ENCODE measurements at places on chromosomes 5 and 9.

- DNase-seq: no peak
Observed at GRCh38 chr9:131606896-131607567, 61.7 kb downstream of the PRRT1B start.

GRCh38 chr5:55151923-55152842 lies 7.8 kb upstream of the GPX8 start:
- no peak for DNase-seq

GRCh38 chr9:117000196-117000723 lies 313.2 kb downstream of the TRIM32 start:
- DNase-seq: no peak

DNA sequence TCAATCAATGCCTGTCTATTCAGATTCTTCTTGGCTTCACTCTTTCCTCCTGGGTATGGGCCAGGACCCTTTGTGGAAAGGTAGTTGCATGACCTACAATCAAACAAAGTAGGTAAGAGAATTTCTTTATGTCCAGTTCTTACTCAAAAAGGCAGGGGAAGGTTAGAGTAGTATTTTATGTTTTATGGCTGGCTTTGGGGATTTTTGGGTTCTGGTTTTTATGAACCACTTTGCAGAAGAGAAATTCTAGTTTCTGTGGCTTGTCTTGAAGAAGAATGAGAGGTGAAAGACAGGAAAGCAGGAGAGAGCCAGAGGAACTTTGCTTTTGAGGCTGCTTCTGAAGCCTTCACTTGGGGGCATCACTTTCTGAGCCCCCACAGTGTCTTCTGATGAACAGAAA lies 14.7 kb upstream of the CRHBP start:
- no peak for DNase-seq

- no peak for DNase-seq
Observed at GRCh38 chr9:130321539-130321938, 56.0 kb downstream of the HMCN2 start.

DNA sequence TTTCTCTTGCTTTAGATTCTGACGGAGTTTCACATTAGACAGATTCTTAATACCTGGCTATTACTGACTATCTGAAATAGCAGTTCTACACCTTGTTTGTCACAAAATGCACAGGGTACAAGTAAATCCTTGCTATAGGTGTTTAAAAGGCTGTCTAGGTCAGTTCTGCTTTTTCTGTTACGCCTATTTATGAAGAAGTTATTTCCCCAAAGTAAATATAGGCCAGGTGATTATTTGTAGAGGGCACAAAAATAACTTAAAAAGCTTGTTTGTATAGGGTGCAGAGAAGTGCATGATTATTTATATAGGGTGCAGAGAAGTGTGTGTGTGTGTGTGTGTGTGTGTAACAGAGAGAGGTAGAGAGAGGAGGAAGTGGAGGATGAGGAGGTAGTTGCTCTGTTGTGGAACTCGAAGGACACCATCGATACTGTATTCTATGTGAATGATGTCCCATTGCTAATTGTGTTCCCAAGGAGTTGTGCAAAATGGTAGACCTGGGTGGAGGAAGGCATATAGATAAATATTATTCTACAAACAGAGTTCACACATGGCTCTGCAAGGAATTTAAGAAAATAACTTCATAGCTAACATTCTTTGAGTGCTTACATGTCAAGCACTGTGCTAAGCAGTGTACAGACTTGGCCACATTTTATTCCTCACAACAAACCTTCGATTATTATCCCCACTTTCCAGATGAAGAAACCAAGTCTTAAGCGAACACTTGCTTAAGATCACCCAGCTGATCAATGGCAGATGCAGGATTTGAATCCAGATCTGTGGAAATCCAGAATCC lies 96.3 kb upstream of the EQTN start:
- no peak for DNase-seq

DNA sequence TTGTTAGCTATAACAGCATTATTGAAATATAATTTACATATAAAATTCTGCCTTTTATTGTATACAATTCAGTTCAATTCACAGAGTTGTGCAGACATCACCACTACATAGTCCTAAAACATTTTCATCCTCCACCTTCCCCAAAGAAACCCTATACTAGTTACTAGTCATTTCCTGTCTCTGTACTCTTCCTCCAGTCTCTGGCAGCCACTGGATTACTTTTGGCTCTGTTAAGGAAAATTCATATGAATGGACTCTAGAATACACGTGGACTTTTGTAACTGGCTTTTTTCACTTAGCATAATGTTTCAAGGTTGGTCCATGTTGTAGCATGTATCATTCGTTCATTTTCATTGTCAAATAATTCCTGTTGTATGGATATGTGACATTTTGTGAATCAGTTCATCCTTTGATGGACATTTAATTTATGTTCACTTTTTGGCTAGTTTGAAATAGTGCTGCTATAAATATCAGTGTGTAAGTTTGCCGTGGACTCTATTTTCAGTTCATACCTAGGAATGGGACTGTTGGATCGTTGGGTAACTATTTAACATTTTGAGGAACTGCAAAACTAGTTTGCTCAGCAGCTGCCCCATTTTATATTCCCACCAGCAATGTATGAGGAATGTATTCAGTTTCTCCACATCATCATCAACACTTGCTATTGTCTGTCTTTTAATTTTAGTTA lies 9.7 kb downstream of the ICE1 start:
- no peak for DNase-seq

Data from NCI-H1105 (cell line).